Esophagus squamous epithelium (tissue), 5 donors: ENCODE measurements at places on chromosomes 1 and 21. TPM values are rescaled to one million over a fixed set of nuclear protein-coding genes. Genes with fewer than 3 reads are reported as not detected.

Gene DSCAM
- not detected for total RNA-seq

Gene CFHR3
- not detected for total RNA-seq

Gene C1orf56
- total RNA-seq, result 0.23 TPM

Gene ELK4
- total RNA-seq, result 13.2 TPM

Gene PLA2G2C
- total RNA-seq, result not detected
